ENCODE measurements at places on chromosomes 7 and 10.

DNA sequence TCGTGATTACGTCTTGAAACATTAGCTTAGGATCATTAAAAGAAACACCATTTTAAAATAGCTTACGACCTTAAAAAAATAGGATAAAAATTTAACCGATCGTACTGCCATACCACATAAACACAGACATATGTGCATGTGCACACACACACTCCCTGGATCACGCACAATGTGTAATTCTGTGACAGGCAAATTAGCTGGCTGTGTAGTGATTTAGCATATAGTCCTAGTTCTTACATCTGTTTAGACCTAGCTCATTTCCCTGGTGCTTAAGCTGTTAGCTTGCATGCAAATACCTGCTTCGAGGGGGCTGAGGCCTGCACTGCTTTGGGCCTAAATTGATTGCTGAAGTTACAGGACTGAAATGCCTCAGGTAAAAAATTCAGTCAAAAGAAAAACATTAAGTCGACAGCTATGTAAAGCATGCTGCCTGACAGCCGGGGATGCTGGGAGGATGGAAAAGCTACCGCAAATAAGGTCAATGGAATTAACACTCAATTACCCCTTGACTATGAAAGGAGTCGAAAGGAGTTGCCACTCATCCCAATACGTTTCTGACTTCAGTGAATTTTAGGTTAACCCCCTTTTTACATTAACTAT is 267.1 kb upstream of the FZD8 start:
- DNase-seq = no peak

GRCh38 chr10:79430936-79431335 is 14.5 kb downstream of the ZCCHC24 start:
- peak; percentile 39 for DNase-seq

GRCh38 chr10:63206576-63206975 is 73.4 kb downstream of the NRBF2 start:
- no peak for DNase-seq

- no peak for DNase-seq
These were observed 242.2 kb downstream of the MALRD1 start for GRCh38 chr10:19290770-19291169.

GRCh38 chr10:62727934-62728333 is 76.6 kb upstream of the ADO start:
- DNase-seq = no peak

DNA sequence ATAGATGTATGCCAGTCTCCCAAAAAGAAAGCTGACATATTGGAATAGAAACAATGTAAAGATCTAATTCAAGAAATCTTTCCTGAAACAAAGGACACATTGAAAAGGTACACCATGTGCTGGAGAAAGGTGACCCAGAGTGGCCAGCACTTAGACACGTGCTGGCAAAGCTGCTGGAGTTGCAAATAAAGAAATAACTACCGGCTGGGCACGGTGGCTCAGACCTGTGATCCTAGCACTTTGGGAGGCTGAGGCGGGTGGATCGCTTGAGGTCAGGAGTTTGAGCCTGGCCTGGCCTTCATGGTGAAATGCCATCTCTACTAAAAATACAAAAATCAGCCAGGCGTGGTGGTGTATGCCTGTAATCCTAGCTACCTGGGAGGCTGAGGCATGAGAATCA is 35.9 kb downstream of the PKD1L1 start:
- DNase-seq = no peak

- DNase-seq = no peak
These were observed 230.8 kb downstream of the SKAP2 start for GRCh38 chr7:26633557-26633956.

DNA sequence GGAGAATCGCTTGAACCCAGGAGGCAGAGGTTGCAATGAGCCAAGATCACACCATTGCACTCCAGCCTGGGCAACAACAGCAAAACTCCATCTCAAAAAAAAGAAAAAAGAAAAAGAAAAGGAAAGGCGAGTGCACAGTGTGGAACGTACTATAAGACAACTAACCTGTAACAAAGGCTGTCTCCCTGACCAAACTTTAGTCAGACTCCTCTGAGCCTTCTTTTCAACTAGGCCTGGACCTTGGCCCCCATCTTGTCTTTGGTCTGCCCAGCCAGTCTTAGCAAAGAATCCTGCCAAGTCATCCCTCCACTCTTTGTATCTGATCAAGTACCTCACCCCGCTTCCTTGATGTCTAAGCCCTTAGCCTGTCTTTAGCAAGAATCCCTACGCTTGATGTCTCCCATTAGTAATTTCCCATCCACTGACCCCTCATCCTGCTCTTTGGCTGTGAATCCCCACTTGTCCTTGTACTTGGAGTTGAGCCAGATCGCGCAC is 68.9 kb upstream of the KDM7A start:
- DNase-seq = no peak

DNA sequence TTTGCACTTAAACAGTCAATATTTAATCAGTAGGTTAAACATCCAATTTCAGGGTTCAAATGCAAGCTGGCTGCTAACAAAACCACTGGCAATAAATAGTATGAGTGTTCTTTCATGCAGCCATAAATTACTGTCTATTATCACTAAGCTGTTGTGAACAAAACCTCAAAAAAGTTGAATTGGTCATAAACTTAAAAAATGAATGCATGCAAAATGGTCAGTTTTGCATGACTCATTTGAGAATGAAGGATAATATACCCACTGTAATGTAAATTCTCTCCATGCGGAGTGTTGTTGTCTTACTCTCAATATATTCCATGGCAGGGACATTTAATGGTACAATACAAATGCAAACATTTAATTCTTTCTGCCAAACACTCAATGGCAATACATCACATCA is 226.4 kb downstream of the MAGI2 start:
- no peak for DNase-seq

DNA sequence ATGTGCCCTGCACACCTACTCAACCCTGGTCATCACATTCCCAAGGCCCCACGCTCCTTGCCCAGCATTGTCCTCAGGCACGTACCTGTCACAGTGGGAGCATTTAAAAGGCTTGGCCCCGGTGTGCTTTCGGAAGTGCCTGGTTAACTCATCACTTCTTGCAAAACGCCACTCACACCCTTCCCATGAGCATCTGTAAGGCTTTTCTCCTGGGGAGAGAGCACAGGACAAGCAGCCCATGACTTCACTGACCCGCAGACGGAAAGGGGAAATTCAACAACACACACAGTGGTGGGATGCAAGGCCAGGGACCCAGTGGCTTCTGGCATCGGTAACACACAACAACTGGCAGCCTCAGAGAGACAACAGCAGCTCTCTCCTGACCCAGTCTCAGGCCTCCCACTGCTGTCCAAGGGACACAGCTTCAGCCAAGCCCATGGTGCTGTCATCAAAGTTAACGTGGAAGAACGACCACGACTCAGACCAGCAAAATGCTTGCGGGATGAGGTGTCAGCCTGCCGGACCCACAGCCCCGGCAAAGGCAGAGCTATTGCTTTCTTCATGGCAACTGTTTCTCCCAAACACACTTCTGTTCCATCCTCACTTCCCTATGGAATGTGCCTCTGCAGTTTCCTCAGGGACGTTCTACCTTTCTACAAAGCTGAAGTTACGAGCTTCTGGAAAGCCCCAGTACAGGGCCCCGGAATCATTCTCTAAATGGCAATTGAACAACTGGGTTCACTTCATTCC is 4.8 kb downstream of the KLF6 start:
- no peak for DNase-seq

DNA sequence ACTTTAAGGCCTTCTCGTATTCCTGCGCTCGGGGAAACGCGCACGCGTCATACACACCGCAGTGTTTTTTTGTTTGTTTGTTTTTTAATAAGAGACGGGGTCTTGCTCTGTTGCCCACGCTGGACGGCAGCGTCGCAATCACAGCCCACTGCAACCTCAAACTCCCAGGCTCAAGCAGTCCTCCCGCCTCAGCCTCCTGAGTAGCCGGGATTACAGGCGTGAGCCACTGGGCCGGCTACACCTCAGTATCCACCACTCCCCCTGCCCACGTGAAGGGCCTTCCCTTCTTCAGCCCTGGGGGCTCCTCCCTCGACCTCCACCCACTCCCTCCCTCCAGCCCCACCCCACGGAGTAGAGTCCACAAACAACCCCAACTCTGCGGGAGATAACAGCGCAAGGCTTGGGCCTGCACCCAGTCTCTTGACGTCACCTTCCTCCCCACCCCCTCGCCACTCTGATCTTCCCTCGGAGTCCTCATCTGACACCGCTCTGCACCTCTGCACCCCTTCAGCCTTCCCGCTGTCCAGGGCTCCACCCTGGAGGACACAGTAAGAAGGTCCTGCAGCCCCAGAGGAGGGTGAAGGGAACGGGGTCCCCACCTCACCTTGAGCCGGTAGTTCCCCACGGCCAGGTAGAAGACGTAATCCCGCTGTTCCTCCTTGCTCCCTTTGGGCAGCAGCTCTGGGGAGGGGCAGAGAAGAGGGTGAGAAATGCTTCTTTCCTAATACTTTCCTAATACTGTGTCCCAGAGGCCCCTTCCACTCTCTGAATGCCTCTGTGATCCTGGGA is 2.8 kb upstream of the CLDN15 start:
- DNase-seq = no peak

GRCh38 chr10:13690281-13690825 is 103.6 kb downstream of the PRPF18 start:
- DNase-seq = no peak

DNA sequence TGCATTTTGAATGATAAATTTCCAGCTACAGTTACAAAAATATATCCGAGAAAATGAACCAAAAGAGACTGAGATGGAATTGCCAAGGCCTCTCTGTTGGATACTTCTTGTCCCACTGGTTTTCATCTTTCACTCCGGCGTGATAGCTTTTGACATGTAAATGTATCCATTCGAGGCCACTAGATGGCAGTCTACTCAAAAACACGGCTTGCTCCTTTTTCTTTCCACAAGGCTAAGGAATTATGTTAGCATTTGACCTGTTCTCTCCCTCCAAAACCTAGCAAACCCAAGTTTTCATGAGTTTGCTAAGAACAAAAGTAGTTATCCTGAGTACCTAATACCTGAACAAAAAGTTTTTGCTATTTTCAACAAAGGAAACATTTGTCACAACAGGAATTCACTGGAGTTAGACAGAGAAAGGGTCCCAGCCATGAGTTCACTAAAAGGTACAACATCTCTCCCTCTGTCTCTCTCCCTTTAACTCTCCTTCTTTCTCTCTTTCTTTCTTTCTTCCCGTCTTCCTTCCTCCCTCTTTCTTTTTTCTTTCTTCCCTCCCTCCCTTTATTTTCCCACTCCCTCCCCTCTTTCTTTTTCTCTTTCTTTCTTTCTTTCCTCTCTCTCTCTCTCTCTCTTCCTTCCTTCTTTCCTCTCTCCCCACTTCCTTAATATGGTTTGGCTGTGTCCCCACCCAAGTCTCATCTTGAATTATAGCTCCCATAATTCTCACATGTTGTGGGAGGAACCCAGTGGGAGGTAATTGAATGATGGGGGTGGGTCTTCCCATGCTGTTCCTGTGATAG is 207.9 kb upstream of the MYO3A start:
- DNase-seq = no peak

GRCh38 chr7:96361116-96361857 is 39.4 kb upstream of the SLC25A13 start:
- DNase-seq = no peak

DNA sequence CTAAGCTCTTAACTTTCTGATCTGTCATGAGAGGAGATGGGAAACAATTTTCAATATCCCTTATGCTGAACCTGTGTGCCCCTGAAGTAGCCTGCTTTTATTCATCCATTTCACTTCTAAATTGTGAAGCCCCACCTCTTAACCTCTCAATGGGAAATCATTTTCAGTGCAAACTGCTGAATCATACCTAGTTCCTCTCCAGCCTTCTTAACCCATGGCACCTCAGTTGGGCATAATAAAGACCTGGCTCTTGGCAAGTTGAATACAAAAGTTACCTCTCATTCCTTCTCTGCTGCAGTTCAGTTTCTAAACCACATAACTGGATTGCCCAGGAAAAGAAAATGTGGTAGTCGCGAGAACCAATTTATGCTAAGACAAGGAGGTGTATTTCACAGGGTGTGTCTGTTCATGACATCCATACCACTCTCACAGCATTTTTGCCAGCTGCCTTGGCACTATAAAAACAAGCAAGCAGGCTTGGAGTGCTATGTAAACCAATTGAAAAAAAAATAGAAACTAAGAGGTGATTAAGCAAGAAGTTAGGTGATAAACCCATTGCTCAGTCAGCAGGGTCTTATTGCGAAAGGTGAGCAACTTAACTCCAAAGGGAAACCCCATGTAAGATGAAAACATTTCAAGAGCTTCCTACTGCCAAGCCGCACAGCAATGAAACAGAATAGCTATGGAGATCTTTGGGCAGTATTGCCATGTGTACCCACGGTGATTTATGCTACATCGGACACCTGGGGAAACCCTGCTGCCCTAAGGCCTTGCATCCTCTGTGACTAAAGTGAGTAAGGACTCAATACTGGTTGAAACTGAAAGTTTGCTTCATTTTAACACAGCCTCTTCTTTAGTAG is 57.0 kb upstream of the DKK1 start:
- no peak for DNase-seq

DNA sequence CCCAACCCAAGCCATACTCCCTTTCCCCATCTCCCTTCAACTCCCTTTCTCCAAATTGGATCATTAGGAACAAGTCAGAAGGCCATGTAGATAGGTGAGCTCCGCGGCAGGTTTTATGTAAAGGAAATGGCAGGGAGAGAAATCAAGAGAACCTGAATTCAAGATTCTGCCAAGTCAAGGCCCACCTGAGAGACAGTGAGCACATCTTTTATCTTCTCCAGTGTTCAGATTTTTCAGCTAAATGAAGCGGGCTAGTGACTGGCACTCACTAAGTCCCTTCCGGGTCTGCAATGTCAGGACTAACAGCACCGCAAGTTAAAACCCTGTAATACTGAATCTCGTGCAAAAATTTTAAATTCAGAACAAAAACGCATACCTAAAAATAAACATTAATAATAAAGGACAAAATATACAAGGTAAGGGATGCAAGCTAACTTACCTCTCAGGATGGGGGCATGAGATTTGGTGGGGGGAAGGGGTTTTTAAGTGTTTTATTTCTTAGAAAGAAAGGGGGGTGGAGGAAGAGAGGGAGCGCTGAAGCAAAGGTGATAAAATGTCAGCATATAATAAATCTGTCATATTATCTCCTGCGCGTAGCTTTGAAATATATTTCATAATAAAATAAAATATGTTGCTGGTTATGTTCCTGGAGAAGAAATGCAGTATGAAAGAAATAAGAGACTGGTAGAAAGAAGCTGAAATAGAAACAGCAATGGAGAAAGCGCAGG is 17.6 kb downstream of the TCAF1 start:
- DNase-seq = no peak

- DNase-seq = no peak
These were observed 24.5 kb downstream of the CRCP start for GRCh38 chr7:66138994-66139752.

GRCh38 chr7:19620470-19620869 is 88.4 kb downstream of the POLR1F start:
- DNase-seq = no peak

GRCh38 chr7:30705596-30705995 is 23.3 kb upstream of the CRHR2 start:
- DNase-seq = no peak

- DNase-seq = no peak
These were observed 9.3 kb downstream of the MKLN1 start for GRCh38 chr7:131336956-131337355.

DNA sequence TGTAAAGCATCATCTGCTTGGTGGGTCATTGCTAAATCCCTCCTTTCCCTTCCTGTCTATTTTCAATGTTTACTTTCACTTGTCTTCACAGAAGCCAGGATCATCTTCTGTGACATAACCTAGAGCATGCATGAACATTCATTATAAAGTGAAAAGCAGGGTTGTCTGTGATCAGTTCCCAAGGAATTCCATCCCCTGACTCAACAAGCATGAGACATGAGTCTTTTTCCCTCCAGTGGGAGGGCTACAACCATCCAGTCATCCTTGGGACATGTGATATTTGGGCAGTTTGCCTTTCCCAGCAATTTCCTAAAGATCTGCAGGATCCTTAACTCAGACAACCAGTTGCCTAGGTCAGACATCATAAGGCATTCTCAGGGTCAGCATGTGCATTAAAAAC is 166.3 kb upstream of the TMEM196 start:
- no peak for DNase-seq

Measured in right forelimb (tissue), 1 donor.